ENCODE measurements at places on chromosomes 1 and 21.

GRCh38 chr1:47608296-47608875 lies 170.5 kb downstream of the FOXD2 start:
- no peak for DNase-seq

GRCh38 chr1:208433086-208433485 lies 188.9 kb upstream of the PLXNA2 start:
- no peak for DNase-seq

DNA sequence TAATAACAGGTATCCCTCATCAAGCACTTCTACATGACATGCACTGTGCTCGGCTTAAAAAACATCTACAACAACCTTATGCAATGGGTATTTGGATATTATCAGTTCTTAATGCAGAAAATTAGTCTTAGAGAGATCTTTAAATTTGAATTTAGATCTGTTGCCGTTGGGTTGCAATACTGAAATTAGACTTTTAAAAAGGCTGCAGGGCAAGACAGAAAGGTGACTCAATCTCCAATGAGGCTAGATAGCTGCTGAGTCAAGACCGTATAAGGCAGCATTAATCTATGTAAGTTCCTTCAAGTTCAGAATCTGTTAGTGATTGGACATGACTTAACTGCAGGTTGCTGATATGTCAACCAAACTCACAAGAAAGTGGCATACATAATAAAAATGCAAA lies 37.3 kb downstream of the OLFM3 start:
- DNase-seq = no peak

GRCh38 chr1:230262867-230263567 lies 163.1 kb downstream of the PGBD5 start:
- no peak for DNase-seq

Measured in fibroblast of the conjunctiva (primary cell).